Pulmonary artery endothelial cell (primary cell): ENCODE measurements at places on chromosomes 5 and 9. TPM values are rescaled to one million over a fixed set of nuclear protein-coding genes. Genes with fewer than 3 reads are reported as not detected.

Gene ANKRD33B
- 6.6 and 7.6 TPM in 2 replicates for total RNA-seq

Gene SLC6A19
- total RNA-seq = not detected in 2 replicates

- no peak for DNase-seq
These were observed 20.7 kb downstream of the FAXDC2 start for GRCh38 chr5:154829589-154830218.

- no peak for DNase-seq
These were observed 6.6 kb downstream of the POU4F3 start for GRCh38 chr5:146345240-146345577.

DNA sequence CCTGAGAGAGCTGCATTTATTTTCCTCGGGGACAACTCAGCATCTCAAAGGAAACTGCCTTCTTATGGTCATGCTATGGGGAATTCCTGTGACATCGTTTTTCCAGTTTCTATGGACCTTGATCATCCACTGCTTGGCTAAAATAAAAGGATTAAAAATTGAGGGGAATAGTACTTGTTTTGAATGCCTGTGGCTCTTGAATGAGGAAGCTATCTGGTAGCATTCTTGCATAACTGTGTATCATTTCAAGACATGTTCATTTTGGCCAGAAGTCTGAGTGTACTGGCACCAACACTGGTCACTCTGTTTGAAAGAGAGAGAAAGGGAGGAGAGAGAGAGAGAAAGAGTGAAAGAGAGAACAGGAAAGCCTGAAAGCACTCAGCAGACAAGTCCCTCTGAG, 116.7 kb downstream of the DOCK2 start:
- no peak for DNase-seq
